ENCODE measurements at places on chromosomes 5 and 9.

GRCh38 chr9:14403081-14403480 lies 89.1 kb upstream of the NFIB start:
- DNase-seq, result no peak

DNA sequence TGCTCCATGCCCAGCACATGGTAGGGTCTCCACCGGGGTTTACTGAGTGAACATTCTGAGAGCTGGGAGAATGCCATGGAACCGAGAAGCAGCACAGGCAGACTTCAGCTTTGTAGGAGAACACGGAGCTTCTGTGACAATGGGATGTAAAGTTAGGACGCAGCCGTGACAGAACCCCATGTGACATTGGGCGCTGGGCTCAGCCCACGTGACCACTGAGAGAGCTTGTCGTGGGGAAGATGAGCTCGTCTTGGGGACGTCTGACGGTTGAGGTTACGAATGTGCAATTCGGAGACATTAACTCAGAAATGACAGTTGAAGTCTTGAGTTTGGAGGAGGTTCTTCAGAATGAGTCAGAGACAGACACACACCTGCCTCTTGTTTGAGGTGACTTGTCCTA lies 13.5 kb downstream of the SDHA start:
- no peak for DNase-seq

- no peak for DNase-seq
Measured at GRCh38 chr9:123616707-123617106, 260.7 kb downstream of the CRB2 start.

- DNase-seq, result no peak
Measured at GRCh38 chr5:18544421-18544820, 910.2 kb downstream of the TAF11L14 start.

- DNase-seq, result no peak
Measured at GRCh38 chr5:6713274-6714225, at the start of gene TENT4A. TENT4A (plus strand) TSS chr5:6713432; CDS start chr5:6713984, 552 bp downstream.

DNA sequence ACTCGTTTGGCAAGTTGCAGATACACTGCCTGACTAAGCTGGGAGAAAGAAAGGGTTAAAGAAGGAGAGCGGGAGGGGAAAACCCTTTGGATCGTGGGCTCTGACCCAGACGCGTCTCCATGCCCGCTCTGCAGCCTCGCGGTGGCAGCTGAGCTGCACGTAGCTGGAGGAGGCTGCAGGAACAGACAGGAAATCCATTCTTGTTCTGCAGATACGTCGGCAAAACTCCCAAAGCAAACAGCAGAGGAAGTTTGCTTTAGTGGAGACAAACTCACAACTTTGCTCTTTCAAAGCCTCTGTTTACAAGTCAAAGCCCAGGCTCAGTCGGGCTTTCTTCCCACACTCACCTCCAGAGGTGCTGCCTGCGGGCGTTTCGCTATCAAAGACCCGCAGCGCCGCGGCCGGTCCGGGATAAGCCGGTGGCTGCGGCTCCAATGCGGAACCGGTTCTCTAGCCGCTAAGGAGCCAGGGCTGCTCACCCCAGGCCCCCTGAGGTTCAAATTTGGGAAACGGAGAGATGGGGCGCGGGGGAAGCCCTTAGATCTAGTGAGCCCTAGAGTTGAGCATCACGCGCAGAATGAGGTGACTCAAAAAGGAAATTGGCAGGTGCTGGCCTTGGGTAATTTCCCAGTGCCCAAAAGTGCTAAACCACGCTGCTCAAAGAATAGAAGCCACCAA lies 60.7 kb downstream of the MAT2B start:
- no peak for DNase-seq

- no peak for DNase-seq
Measured at GRCh38 chr9:83444110-83444509, 94.1 kb downstream of the FRMD3 start.

DNA sequence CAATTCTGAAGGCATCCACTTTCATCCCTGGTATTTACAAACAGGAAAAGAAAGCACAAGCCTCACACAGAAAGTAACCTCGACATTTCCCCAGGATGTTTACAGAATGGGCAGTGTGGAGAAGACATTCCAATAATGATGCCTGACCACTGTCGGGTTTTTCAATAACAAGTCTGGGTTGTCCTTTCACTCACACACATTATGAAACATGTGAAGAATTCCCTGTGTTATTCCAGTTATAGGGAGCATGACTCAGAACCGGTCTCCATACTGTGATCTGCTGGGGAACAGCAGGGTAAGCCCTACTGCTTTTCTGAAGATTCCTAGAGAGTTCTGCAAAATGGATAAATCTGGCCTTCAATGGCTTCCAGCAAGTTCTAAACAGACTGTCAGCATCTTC lies 155.3 kb downstream of the ADAMTS12 start:
- DNase-seq, result no peak

- peak; percentile 78 for DNase-seq
Measured at GRCh38 chr5:108521841-108522506, 140.1 kb upstream of the FBXL17 start.

GRCh38 chr5:13246053-13246452 lies 698.4 kb downstream of the DNAH5 start:
- no peak for DNase-seq

DNA sequence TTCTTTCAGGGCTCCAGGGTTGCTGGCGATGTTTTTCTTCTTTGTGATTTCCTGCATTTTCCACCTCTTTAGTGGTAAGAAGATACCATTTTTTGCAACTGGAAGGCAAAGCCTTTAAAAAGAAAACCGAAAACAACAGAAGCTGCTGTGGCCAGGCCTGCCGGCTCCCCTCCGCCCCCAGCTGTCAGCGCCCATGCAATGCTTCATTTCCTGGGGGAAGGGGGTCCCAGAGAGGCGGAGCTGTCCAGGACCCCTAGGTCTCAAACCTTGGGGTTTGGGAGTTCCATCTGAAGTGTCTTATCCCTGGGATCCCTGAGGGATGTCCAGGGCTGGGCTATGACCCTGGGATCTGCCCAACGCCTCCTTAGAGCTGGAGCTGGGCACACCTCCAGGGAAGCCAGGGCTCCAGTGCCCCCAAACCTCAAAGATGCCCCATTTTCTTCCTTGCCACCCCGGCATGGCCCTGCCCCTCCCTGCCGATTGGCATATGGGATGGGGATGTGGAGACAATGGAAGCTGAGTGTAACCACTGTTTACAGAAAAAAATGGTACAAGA lies 257.2 kb upstream of the MVB12B start:
- no peak for DNase-seq

- DNase-seq, result no peak
Measured at GRCh38 chr5:107516452-107517184, 154.1 kb downstream of the EFNA5 start.

DNA sequence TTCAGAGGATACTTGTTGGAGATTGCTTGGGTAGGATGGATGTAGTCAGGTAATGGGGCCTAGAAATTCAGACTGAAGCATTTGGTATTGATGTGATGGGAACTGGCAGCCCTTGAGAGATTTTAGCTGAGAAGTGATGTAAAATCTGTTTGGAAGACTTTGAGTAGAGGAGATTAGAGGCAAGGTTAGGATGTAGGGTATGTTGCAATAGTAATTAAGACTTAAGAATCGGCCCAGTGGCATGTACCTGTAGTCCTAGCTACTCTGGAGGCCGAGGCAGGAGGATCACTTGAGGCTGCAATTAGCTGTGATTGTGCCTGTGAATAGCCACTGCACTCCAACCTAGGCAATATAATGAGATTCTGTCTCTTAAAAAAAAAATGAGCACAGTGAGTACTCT lies 6.7 kb downstream of the NSD1 start:
- DNase-seq, result no peak

DNA sequence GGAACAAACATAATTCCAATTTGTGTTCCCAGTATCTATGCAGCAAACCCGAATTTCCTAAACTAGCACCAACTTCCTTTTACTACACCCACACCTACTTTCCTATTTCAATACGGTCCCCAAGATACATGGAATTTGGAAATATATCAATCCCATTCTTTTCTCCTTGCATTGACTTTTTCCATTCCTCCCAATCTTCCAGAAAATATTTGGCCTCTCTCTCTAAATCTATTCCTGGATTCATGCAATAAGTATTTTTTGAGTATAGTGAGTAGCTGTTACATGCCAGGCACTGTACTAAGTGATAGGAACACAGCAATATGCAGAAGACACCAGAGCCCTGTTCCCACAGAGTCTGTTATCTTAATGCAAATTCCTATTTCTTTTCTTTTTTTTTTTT lies 216.2 kb upstream of the PIK3R1 start:
- DNase-seq, result no peak

DNA sequence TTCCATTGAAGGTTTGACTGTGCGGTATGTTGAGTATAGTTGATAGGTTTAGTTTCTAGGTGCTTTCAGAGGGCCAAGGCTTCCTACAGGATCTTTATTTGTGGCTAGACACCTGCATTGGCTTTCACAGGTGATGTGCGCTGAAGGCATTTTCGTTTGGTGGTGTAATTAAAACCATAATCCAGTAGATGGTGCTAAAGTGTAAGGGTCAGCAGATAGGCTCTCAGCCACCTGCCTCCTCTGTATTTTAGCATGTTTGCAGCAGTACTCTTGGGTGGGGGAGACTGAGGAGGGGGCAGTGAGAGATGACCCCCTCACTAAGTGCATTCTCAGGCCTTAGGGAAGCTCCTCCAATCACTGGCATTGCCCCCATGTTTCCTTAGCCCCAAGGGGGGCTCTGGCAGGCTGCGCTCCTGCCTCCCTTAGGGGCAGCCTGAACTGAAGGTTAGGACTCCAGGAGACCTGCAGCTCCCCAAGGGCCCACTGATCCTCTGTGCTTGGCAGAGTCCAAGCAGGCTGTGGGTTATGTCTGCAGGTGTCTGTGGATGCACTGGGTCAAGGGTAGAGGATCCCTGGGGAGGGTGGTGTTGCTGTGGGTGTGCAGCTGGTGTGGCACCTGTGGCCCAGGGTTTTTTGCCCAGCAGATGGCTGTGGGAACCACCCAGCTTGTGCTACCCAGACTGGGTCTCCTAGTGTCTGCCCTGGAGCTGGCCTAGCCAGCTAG lies 23.4 kb downstream of the CDK20 start:
- DNase-seq, result peak; percentile 58

DNA sequence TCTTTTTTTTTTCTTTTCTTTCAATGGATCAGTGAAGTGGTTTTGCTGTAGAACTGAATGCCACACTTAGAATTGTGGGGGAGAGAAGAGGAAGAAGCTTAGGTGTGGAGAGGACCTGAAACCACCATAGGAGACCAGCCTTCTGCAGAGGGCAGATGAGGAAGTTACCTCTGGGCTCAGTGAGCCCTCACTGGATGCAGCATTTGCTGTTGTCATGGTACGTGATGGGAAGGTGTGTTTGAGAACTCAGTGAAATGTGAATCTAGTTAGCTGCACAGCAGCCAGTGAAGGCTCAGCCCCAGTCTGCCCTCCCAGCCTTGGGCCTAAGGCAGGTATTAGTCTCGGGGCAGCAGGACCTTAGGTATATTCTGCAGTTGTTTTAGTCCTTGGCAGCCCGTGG lies 17.5 kb downstream of the CYFIP2 start:
- no peak for DNase-seq

DNA sequence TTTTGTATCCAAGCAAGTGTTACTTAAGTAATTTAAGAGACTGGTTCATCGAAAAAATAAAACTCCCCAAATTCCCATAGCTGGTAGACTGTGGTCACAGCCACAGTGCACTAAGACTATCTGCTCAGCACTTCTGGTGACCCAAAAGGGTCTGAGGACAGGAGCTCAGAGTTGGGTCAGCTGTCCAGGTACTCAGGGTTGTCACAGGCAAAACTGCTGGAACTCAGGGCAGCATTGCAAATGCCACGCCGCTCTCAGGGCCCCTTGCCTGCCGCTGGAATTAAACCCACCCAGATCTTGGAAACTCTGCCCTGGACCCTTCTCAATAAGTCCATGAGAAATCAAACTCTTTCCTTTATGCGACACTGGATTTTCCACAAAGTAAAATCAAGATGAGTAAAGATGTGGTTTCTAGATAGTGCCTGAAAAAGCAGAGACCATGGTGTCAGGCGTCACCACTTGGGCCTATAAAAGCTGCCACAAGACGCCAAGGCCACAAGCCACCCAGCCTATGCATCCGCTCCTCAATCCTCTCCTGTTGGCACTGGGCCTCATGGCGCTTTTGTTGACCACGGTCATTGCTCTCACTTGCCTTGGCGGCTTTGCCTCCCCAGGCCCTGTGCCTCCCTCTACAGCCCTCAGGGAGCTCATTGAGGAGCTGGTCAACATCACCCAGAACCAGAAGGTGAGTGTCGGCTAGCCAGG lies at the start of gene IL13:
IL13 (plus strand) TSS at position 498 of the 705 bp plus-strand sequence; CDS start at position 512, 14 bp downstream.
- DNase-seq, result no peak

GRCh38 chr9:37209431-37210386 lies 89.3 kb downstream of the ZCCHC7 start:
- peak; percentile 64 for DNase-seq

DNA sequence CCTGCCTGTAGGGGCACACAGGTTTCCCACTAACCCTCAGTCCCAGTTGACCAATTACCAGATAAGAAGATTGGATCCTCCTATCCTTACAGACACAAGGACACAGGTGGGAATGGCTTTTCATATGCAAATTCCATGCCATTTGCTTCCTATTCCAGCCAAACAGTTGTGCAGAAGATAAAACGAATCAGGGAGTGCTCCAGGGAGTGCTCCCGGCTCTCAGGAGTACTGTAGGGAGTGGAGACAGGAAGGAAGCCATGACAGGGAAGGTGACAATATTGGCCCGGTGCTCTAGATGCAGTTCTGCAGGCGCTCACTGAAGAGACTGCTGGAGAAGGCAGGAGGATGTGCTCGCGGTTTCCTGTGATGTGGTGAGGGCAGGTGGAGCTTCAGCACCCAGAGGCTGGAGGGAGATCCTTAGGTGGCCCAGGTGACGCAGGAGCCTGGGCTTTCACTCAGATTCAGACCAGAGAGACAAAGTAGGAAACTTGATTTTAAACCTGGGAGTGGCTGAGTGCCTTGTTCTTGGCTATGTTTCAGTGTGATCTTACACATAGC lies 260.0 kb downstream of the AUH start:
- no peak for DNase-seq

DNA sequence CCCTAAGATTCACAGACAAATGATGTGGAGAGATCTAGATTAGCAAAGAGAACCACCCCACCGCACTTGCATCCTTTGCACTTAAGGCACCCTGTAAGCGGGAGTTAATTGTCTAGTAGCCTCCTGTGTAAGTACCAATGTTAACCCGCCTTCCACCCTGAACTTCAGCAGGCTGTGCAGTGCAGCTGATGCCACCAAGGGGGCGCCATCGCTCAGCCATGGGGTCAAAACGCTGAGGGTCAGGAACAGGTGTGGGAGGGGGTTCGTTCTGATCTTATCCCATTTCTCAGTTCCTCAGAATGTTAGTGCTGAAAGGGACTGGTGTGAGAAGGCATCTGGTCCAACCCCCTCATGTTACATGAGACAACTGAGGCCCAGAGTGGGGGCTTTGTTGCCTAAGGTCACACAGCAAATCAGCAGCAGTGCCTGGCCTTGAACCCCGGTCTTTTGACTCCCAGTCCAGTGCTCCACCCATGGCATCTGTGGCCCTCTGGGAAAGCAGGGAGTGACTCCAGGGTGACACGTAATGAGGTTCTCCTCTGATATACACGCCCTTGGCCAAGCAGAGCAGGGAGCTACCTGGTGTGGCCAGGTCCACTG lies 57.3 kb downstream of the CYFIP2 start:
- DNase-seq, result no peak

- no peak for DNase-seq
Measured at GRCh38 chr5:26881901-26882300, 156.5 kb downstream of the CDH9 start.

GRCh38 chr9:21324047-21324446 lies 11.2 kb downstream of the KLHL9 start:
- DNase-seq, result no peak

- no peak for DNase-seq
Measured at GRCh38 chr9:93010056-93010455, 48.4 kb upstream of the SUSD3 start.
